Fibroblast of gingiva (primary cell): ENCODE measurements at places on chromosomes 5 and 9.

GRCh38 chr5:65152131-65152530 lies 329.6 kb downstream of the ADAMTS6 start:
- peak; percentile 55 for DNase-seq

GRCh38 chr9:113888336-113888735 lies 12.2 kb downstream of the ZNF618 start:
- peak; percentile 41 for DNase-seq

GRCh38 chr5:54722846-54723433 lies 205.4 kb downstream of the SNX18 start:
- peak; percentile 86 for DNase-seq

DNA sequence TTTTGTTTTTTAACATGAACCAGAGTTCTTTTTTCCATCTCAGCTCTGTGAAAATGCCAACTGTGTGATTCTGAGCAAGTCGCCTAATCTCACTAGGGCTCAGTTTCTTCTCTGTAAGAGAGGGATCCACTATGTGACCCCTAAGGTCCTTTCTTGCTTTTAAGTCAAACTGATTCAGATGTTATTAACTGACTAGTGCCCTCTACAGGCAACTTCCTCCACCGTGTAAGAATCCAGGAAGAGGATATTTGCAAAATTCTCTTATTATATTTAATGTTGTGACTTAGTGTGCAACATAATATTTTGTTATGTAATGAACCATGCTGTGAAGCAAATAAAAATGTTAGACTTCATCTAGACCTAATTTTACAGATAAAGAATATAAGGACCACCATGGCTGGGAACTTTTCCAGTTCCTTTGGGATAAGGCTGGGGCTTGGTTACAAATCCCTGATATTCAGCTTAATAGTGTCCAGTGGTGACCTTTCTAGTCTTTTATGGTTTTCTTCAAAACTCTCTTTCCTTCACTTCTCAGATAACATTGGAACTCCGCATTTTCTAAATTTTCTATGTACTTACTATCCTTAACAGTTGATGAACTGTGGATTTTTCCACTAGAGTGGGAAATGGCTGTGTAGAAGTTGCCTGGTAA lies 244.7 kb downstream of the PIK3R1 start:
- peak; percentile 64 for DNase-seq

DNA sequence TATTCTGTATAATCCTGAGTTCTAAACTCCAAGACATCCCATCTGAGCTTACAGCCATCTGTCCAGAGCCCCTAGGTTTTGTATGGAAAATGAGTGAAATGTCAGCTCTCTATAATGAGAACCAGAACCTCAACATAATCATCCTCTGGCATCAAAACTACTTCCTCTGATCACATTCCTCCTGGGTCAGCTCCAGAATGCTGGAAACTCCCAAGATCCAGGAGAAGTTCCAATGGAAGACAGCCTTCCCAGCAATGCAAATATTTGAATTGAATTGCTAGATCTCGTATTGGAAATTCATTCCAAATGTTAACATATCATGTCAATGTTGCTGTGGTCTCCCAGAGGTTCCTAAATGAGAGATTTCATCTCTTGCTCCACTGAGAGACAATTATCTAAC lies 23.8 kb downstream of the C9 start:
- peak; percentile 26 for DNase-seq

- DNase-seq: no peak
These were observed 90.6 kb downstream of the PHF2 start for GRCh38 chr9:93667006-93667405.

- peak; percentile 65 for DNase-seq
These were observed 21.3 kb upstream of the SLC12A2 start for GRCh38 chr5:128062172-128062746.

- peak; percentile 32 for DNase-seq
These were observed 138.4 kb upstream of the ZNF618 start for GRCh38 chr9:113737517-113738271.

GRCh38 chr5:141389153-141390042 lies 1.9 kb downstream of the PCDHGB4 start:
- no peak for DNase-seq

DNA sequence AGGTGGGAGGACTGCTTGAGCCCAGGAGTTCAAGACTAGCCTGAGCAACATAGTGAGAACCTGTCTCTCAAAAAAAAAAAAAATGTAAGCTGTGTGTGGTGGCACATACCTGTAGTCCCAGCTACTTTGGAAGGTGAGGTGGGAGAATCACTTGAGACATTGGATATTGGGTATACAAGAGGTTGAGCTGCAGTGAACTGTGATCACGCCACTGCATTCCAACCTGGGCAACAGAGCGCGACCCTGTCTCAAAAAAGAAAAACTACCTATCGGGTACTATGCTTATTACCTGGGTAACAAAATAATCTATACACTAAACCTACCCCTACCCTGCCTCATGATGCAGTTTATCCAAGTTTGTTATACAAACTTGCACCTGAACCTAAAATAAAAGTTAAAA lies 64.9 kb downstream of the AOPEP start:
- DNase-seq: no peak

DNA sequence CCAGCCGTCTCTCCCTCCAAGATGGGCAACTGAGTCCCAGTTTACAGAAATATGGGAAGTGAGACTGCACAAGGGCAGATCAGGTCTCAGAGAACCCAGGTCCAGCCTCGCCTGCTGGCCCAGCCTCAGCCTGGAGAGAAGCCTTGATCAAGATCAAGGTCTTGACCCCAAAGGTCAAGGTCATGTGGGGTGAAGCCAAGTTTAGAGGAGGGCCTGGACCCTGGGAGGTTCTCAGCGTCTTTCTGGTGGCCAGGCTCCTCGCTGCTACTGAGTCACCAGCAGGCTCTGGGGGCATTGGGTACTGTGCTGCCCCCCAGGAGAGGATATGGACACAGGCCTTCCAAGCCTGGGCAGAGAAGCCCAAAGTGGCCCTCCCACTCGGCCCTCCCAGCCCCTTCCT lies 8.8 kb downstream of the IPPK start:
- DNase-seq: no peak

DNA sequence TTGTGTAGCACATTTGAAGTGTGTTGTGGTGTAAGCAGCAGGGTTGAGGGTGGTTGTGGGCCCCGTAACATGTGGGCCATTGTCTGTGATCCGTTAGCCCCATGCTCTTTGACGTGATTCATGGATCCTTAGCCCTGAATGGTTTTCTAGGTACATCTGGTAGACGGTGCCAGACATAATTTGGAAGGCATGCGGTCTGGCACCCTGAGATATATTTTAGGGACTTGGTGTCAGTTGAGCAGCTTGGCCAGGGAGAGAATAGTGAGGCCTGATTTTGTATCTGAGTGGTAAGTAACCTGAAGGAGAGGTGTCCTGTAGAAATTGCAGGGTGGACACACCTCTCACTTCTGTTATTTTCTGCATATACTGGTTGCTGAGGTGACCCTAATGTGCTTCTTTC lies 10.9 kb downstream of the SH3GL2 start:
- DNase-seq: no peak

DNA sequence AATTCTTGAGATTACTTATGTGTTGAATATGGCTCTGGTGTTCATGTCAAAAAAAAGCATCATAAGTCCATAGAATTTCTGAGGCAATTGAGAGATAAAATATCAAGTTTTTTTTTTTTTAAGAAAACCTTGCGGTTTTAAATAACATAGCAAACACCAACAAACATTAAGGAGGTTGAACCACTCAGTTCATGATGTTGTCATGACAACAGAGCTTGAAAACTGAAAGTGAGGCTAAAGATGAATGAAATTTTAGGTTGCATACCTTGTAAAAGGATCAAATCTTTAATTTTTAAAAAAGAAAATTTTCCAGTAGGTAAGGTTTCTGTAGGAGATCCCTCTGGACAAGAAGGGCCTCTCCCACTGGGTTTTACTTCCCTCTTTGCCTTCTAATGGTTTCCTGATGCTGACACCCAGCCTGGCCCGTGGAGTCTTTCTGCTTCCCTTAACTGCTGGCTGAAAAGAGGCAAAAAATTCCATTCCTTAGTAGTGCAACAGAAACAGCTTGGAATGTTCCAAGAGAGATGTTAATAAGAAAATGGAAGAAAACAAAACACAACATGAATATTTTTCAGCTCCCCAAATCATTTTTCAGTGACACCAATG lies 60.0 kb upstream of the FER start:
- peak; percentile 10 for DNase-seq

DNA sequence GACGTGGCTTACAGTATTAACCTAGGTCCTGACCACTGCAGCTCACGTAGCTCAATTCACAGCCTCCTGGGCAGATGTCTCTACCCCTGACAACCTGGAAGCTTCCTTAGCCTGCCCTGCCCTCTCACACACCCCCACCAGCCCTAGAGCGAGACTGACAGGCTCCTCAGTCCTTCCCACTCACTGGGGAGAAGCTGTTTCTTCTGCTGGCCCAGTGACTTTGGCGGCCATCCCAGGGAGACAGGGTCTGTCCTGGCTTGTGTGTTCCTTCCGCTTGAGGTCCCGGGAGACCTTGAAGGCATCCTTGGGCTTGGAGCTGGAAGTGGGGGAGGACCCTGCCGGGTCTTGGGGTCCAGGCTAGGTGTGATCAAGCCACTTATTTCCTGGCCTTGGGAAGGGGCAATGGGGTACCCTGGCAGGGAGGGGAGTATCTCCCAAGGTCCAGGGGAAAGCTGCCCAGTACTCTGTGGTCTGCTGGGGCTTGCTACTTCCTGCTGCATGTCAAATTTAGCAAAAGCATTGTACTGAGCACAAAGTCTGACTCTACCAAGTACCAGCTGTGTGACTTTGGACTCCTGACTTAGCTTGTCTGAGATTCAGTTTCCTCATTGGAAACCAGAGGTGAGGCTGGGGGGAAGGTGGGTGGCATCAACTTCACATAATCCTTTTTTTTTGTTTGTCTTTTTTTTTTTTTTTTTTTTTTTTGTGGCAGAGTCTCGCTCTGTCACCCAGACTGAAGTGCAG lies 1.9 kb downstream of the MIGA2 start:
- no peak for DNase-seq

DNA sequence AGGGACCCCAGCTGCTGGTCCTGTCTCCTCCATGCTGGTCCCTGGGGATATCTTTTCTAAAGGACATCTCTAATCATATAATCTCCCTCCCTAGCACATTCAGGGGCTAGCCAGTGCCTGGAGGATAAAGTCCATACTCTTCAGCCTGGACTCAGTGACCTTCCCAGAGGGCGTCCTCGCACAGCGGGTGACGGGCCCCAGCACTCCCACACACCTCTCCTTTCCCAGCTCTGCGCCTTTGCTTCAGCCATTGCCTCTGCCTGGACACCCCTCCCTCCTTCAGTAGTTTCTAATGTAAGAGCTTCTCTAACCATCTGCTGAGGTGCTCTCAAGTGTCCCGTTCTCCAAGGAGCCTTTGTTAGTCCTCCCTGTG lies 15.2 kb upstream of the TNIP1 start:
- no peak for DNase-seq
